ENCODE measurements at places on chromosomes 7 and 10.

GRCh38 chr7:154577141-154577873 is 425.6 kb downstream of the PAXIP1 start:
- no peak for DNase-seq

- DNase-seq, result no peak
Measured at GRCh38 chr10:22218448-22218847, 633 bp upstream of the EBLN1 start.

DNA sequence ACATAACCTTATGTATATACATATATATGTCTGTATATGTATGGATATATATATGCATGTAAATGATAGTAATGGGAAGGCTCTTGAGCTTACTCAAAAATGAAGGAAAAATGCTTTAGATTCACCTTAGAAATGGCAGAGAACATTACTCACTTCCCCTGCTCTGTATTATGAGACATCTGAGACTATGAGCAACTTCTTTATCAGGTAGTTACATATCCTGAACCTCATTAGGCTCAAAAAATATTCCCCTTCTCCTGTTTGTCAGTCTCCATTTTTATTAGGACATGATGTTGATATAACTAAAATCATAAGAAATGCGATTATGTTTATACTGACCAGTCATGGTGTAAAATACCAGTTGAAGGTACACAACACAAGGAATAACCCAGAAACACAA is 800.1 kb upstream of the ZWINT start:
- no peak for DNase-seq

GRCh38 chr10:43623351-43623750 is 17.1 kb downstream of the ZNF485 start:
- no peak for DNase-seq

DNA sequence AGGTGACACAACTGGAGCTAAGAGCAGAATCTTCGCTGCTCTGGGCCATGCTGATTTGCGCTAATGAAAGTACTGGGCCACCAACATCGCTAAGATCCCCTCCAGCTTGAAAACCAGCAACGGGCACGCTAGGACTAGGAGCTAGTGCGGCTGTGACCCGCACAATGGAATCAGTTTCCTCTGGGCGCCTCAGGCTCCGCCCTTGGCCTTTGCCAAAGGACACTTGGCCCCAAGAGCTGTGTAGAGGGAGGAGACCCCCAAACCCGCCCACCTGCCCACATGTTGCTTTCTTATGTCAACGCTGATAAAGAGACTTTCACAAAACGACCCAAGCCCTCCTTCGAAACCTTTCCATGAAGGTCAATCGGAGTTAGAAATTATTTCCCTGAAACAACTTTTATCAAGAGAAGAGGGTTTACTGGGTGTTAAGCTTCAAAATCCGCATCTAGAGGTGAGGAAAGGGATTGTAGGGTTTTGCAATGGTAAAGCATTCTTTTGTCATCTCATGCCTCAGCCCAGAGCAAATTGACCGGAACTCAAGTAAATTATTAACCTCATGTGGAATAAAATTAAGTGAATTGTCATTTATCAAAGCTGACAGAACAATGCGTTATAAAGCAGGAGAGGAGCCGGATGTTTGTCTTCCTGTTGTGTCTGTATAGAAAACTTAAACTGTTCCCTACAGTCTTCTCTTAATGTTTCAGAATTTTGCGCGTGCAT is 9.4 kb downstream of the ABCB5 start:
- DNase-seq, result no peak

All from activated CD8-positive, alpha-beta memory T cell treated with anti-CD3 and anti-CD28 coated beads, Interleukin-2, amount 50 U/mL, for 4 hours (primary cell).